Amniotic stem cell (primary cell): ENCODE measurements at places on chromosomes 2 and 18.

GRCh38 chr2:46798041-46798440 is 117.6 kb downstream of the MCFD2 start:
- DNase-seq = no peak

DNA sequence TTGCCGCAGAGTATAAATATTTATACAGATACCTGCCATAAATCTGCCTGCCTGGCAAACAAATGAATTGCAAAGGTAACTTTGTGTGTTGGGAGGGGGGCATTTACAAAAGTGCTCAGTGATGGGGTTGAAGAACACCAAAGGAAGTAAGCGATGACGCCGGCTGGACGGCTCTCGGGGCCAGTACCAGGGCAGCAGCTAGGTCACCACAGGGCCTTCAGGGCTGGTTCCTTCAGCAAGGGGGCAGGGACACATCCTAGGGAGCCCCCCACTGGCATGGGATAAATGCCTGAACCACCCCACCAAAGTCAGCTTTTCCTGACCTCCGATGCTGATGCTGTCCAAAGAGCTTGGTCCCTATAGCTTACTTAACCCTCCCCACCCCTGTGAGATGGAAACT is 190.4 kb downstream of the CELF4 start:
- DNase-seq = no peak

DNA sequence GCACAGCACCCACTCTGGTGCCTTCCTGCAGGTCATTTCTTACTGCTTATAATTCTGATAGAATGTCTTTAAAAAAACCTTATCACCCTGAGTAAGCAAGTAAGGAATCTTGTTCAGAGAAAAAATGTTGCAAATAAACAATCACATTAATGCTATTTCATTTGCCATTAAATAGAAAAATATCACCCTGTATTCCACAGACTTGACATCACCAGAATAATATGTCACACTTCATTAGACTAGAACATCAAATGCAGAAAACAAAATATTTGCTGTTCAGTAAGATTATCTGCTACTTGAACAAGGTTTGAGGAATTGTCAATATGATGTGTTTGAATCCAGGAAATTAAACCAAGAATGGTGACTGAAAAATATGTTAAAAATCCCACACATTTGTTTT is 236.6 kb upstream of the MMADHC start:
- DNase-seq = no peak

DNA sequence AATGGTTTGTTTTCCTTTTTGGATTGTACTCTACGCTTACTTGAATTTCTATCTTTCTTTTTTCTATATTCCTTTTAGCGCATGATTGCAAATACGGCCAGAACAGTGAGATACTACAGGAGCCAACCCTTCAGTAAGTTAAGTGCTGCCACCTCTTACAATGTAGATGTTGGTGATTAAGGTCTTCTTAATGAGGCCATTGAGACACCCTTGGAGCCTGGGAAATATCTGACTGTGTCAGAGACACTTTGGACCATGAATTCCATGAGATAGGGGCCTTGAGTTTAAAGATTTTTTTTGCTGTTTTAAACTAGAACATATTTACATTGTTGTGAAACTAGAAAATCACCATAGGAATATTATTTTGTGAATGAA is 27.1 kb upstream of the MAP3K20 start:
- no peak for DNase-seq

DNA sequence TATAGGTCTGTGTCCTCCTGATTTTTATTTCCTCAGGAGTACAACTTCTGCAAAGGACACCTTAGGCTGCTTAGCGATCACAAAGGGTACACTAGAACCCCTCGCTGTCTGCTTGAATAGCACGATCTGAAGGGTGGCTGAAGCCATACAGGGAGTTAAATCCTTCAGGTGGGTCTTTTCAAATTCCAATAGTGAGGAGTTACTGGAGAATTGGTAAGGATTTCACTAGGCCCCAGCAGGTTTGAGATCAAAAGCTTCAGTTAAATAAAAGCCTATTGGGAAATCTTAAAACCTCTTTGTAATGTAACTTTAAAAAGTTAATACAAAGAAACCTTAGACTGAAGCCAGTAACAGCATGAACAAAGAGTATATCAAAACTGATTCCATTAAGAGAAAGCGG is 613.1 kb downstream of the ZEB2 start:
- DNase-seq = no peak

DNA sequence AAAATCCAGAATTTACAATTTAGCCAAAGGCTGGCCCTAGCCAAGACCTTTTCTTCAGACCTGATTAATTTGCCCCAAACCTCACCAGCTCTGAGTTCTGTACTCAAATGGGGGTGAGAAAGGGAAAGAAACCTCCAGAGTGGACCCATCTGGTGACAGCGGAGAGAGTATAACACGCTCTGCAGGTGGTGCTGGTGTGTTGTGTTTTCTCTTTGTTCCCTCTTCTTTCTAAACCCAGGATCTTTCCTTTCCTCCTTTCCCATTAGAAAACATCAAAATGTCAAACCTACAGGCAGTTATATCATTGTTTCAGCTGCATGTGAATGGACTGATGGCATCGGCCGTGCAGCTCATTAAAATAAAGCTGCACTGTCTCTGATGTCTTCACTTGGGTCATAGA is 253.2 kb upstream of the SP5 start:
- DNase-seq = no peak

GRCh38 chr2:117972476-117973123 is 41.3 kb downstream of the CCDC93 start:
- DNase-seq = no peak

GRCh38 chr2:128345436-128346165 is 26.9 kb upstream of the HS6ST1 start:
- DNase-seq = no peak

DNA sequence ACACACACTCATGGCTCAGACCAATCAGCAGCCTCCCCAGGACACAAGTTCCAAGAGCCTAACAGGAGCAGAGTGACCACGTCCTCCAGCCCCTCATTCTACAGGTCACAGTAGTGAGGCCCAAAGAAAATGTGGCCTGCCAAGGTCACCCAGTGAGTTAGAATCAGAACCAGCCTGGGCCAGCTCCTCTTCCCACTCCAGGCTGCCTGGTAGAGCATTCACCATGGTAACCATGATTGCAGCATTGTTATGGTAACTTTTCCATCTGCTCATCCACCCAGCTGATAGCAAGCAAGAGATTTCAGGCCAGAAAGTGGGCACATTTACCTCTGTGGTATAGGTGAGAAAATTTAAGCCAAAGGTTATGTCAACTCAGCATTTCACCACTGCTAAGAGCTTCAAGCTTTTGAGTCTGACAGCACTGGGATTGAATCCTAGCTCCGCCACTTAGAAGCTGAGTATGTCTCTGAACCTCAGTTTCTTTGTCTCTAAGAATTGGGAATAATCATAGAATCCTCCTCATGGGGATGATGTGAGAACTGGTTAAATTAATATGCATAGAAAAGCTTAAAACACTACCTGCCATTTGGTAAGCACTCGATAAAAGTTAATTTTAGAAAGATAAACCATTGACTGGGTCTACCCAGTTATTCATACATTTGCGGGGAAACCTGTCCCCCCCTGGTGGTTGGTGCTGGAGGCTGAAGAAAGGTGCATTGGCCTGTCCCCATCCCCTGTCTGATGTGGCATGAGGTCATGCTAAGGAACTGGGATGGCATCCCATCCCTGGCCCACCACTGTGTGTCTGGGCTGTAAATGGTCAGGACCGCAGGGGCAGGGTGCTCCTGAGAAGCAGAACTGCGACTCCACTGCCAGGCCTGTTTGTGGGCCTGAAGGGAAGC is 181.5 kb downstream of the KLHL29 start:
- DNase-seq = no peak

GRCh38 chr2:220510668-220511067 is 883.2 kb downstream of the SLC4A3 start:
- no peak for DNase-seq

DNA sequence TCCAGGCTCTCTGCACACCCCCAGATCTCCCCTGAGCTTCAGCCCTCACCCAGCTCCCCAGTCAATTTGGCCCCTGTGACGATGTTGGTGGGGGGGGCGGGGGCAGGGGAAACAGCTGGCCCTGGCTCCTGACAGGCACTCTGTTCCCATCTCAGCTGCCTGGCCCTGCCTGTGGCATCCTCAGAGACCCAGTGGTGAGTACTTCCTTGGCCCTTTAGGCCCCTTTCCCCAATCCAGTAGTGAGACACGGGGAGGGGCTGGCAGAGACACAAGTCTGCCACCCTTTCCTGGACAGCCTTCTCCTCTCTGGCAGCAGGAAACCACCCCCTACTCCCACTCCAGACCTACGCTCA is 19.3 kb upstream of the C1QL2 start:
- DNase-seq = no peak

GRCh38 chr18:50114448-50114847 is 80.5 kb downstream of the MYO5B start:
- no peak for DNase-seq

- no peak for DNase-seq
These were observed 237.2 kb downstream of the PRKCE start for GRCh38 chr2:45888641-45889040.

DNA sequence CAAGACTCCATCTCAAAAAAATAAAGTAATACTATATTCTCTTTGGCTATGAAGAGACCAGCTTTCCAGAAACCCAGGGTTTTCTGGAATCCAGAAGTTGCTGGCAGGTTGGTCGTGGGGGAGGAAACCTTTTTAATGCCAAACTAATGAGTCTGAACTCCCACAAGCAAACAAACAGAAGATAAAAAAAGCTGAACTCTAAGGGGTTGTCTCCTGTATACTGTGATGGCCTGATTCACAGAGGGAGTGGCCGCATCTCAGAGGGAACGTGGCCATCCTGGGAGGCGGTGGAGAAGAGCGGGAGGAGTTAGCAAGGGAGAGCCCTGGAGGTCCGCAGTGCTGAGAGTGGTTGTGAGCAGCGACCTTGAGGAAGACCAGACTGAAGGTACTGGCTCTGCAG is 36.1 kb downstream of the LIMS1 start:
- DNase-seq = no peak

GRCh38 chr2:8154936-8155335 is 526.9 kb upstream of the ID2 start:
- no peak for DNase-seq

DNA sequence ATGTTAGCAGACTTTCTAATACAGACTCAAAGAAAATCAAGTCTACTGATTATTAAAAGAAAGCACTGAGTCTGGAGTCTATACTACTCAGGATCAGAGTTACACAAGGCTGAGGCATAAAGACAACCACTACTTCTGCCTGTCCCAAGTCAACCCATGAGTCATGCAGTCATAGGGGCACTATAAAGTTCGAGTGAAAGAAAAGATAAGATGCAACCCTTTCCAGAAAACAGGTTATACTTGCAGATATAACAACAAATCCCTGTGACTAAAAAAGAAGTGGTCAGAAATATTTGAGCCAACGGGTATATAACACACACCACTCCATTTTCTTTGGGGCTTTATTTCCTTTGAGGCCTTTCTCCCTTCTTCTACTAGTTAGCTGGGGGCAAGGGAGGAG is 18.6 kb upstream of the SCRN3 start:
- DNase-seq = no peak

DNA sequence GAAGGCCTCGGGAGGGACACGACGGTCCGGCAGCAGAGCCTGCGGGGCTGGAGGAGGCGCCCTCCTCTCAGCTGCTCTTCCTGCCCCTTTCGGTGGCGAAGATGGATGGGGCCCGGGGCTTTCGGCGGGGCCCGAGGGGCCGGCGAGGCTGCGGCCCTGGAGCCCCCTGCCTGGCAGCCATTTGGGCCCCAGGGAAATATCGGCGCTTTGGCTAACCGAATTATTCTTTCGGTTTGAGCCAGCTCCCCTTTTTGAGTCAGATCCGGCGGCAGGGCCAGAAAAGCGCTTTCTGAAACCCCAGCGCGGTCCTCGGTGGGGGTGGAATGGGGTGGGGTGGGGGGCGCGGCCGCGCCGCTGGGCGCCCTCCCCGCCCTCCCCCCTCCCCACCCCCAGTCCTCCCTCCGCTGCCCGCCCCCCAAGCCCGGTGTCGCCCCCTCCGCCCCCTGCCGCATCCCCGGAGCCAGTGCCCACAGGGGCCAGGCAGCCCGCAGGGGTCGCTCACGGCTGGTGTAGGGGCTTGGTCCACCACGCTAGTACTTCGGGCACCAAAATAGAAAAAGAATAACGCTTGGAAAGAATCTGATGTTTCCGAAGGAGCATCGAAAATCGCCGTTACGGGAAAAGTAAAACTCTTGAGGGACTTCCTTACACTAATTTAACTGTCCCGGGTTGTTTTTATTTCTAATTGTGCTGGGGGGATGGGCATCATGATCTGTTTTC is 9.1 kb upstream of the ARID5A start:
- no peak for DNase-seq

DNA sequence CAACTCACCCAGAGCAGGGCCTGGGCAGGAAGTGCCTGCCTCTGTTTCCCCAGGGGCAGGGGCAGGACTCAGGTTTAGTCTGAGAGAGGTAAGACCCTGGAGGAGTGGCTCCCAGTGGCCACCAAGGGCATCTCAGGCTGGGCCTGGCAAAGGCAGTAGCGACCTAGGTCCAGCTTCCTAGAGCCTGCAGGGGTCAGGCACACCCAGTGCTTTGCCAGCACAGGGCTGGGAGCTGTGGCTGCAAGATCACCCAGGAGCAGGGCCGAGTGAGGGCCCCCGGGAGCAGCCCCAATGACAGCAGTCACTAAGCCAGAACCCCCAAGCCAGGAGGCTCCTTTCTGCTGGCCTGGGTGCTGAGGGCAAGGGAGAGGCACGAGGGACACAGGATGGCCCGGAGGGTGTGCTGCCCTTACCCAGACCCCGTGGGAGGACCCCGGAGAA is 8.8 kb upstream of the DUSP2 start:
- DNase-seq = no peak

DNA sequence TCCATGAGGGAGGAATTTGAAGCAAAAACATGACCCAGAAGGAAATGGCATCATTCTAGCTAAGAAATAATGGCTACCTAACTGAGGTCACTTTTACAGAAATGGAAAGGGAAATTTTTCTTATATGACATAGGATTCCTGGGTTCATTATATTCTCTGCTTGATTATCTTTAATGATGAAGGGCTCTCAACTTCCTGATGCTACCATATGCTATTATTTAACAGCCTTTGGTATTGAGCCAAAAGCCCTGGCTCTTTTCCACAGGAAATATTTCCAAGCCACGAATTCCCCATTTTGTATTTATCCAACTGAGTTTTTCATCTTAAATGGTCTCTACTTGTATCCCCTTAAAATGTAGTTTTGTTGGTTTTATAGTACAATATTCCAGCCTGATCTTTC is 63.2 kb upstream of the NPAS2 start:
- DNase-seq = no peak

DNA sequence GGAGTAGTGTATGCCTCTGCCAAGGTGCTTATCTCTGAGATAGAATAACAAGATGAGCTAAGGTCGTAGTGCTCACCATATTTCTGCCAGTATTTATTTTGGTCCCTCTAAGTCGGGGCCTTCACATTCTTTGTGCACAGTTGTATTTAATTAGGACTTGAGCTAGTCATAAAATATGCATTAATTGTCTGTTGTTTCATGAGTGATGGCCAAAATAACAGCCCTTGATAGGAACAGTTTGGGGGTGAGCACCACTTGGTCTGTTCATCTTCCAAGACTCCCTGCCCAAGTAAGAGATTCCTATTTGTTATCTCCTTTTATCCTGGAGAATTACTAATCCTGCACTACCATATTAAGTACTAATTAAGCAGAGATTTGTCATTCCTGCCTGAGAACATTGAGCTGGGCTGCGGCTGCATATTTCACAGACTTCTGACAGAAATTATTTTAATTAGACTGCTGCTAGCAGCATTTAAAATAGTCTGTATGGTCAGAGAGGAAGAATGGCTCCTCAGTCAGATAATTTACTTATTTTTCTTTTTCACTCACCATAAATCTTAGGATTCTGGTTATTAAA is 435.1 kb downstream of the MTX2 start:
- no peak for DNase-seq
